ENCODE measurements at places on chromosomes 5 and 9.

- DNase-seq = no peak
Observed at GRCh38 chr5:109485030-109485429, 75.3 kb upstream of the PJA2 start.

DNA sequence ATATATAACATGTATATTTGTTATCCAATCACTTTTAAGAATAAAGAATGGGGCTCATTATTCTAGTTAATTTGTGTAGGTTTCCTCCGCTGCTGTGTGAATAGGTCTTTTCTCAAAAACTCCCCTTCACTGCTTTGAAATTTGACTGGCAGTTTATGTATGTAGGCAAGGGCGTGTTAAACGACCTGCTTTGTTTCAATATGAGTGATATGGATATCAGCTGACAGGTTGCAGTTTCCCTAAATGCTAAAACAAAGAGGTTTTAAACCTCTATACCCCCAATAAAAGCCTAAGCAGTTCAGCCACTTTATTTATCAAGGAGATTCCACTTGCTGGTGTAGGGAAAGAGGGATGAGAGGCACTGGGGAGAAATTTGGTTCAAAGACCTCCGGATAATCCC is 159.6 kb downstream of the TMEM167A start:
- DNase-seq = no peak

GRCh38 chr5:16260000-16260399 is 80.4 kb upstream of the MARCHF11 start:
- no peak for DNase-seq

DNA sequence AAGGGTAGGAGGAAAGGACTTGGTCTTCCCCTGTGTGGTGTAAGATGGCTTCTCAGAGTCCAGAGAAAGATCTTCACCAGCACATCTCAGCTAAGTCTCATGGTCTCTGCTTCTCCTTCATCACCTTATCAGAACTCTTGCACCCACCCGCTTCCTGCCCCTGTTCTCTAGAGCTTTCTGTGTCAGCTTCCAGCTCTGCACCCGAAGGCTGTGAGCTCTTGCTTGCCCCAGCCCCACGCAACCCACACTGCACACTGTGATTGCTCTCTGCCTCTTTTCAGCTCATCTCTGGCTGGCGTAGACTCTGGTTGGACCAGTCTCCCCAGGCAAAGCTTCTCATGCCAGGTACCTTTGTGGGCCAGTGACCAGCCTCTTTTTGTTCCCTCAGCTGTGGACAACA is 93.2 kb upstream of the RAPGEF1 start:
- DNase-seq = no peak

- DNase-seq = no peak
Observed at GRCh38 chr5:135055396-135055795, 21.4 kb upstream of the PITX1 start.

GRCh38 chr9:120480707-120481106 is 99.3 kb downstream of the CDK5RAP2 start:
- DNase-seq = no peak

- DNase-seq = no peak
Observed at GRCh38 chr5:1497242-1497777, 26.4 kb downstream of the LPCAT1 start.

DNA sequence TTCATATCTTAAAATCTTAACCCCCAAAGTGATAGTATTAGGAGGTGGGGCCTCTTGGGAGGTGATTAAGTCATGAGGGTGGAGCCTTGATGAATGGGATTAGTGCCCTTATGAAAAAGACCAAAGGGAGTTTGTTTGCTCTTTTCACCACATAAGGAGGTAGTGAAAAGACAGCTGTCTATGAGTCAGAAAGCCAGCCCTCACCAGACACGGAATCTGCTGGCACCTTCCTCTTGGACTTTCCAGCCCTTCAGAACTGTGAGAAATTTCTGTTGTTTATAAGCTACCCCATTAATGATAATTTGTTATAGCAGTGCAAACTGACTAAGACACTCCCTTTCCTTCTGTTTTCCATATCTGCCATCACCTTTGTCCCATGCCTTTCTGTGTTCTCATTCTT is 20.8 kb downstream of the IFNB1 start:
- no peak for DNase-seq

DNA sequence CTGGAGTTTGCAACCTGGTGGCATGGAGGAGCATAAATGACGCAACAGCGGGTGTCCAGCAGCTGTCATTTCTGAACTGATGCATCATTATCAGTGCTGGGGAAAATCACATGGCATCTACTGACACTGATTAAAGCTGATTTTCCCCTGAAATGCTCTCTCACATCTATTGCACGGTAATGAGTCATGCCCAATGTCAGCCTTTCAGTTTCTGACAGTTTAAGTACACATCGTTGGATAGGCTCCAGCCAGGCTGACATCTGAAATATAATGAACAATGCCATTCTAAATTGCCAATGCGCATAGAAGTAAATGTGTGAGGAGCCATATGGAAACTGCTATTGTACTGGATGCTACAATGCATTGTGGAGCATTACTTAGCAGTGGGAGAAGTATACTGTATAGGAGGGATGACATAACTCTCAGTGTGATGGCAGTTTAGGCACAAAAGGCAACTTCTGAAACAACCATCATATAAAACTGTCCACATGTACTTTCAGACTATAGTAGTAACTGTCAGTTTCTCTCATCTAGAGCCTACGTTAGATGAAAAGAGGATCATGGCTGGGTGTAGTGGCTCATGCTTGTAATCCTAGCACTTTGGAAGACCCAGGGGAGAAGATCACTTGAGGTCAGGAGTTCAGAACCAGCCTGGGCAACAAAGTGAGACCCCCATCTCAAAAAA is 389.3 kb upstream of the DMAC1 start:
- DNase-seq = no peak

GRCh38 chr5:35745660-35746059 is 111.0 kb upstream of the IL7R start:
- DNase-seq = no peak

GRCh38 chr5:176676361-176676824 is 29.1 kb downstream of the TSPAN17 start:
- DNase-seq = no peak

- DNase-seq = no peak
Observed at GRCh38 chr5:32526810-32527209, 58.5 kb upstream of the SUB1 start.

GRCh38 chr5:168120401-168121137 is 170.9 kb upstream of the WWC1 start:
- DNase-seq = no peak

DNA sequence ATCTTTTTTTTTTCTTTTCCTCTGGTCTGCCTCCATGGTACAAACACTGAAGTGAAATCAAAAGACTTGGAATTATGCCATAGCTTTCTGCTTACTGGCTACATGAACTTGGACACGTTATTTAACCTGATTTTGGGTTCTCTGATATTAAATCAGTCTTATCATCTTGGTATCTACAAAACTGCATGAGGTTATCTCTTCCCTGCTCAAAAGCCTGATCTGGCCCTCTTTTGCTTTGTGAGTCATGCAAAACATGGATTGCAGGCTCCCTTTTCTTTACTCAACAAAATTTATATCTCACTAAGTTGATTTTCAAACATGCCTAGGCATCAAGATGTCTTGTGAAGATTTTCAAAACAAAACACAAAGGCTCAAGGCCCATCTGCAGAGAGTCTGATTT is 45.9 kb upstream of the FST start:
- DNase-seq = no peak

DNA sequence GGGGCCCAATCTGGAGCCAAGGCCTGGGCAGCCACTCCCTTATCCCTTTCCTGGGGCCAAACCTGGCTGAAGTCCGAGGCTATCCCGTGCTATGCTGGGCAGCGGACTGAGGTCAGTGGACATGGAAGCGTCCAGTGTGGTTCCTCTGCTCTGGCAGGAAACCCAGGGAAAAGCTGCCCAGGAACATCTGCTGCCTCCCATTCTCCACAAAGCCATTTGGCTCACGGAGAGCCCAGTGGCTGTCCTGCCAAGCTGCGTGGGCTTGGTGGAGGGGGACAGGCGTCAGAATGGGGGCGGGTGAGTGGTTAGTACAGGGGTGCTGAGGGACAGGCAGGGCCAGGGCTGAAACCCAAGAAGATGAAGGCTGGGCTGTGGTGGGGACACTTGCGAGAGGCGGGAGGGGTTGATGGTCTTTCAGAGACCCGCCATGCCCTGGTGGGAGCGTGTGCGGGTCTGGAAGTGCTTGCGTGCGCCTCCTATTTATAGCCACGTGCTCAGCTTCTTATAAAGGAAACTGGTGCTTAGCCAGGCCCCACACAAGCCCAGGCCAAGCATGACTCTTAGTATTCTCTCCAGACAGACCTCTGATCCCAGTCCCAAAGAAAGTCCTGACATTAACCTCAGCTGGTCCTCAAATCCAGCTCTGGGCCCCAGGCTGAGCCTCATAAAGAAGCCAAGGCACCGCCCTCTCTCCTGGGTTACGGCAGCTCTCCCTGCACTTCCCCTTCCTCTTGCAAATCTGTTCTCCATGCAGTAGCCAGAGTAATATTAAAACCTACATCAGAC is 9.4 kb upstream of the SLC6A7 start:
- peak; percentile 90 for DNase-seq

DNA sequence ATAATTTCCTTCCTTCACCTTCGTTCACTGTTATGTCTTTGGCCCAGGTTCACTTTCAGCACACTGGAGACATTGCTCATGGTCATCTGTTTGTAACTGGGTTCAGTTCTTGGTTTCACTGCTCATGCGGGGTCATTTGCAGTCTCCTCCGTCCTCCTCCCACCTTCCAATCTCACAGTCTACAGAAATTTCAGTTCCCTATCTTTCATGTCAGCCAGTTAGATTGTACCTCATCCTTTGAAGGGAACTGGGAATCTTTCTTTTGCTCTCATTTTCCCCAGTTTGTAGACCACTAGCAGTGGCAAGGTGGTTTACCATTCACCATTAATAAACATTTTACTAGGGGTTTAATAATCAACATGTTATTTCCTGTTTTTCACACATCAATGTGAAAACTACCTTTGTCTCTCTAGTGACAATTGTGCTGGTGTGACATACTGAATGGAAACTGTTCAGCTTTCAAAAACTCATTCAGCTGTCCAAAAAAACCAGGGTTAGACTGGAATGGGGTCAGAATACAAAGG is 100.9 kb upstream of the IL6ST start:
- no peak for DNase-seq

DNA sequence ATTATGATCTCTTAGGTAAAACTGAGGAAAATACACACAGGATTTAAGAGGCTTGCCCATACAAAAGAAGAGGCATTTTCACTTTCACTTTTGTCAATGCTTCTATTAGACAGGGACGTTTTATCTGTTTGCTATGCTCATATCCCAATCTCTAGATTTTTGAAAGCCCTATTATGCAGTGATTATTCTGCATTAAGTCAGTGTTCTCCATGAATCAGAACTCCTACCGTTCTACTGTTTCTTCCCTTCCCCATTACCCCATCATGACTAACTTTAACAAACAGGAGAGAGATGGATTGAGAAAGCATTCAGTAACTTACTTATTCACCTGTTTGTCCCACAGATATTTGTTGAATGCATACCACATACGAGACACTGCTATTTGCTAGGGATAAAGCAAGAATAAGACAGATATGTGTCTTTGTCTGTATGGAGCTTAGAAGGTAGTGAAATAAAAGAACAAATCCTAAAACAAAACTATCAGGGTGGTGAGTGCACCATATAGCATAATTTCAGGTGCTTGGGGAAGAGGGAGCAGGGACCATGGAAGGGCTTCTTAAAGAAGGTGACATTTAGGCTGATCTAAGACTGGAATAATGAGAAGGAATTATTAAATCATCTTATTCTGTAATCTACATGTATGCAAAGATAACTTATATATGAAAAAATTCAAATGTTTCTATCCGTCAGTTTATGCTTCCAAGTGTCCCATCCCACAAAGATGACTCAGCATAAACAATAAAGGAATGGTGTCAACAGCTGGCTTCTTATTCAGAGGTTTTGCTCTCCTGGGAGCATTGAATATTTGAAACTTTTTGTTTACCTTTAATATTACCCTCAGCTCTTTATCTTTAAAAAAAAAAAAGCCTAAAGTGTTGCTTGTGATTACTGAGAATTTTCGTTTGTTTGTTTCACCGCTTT is 328.1 kb downstream of the HINT1 start:
- no peak for DNase-seq

- no peak for DNase-seq
Observed at GRCh38 chr9:37564916-37565315, 11.3 kb downstream of the FBXO10 start.

DNA sequence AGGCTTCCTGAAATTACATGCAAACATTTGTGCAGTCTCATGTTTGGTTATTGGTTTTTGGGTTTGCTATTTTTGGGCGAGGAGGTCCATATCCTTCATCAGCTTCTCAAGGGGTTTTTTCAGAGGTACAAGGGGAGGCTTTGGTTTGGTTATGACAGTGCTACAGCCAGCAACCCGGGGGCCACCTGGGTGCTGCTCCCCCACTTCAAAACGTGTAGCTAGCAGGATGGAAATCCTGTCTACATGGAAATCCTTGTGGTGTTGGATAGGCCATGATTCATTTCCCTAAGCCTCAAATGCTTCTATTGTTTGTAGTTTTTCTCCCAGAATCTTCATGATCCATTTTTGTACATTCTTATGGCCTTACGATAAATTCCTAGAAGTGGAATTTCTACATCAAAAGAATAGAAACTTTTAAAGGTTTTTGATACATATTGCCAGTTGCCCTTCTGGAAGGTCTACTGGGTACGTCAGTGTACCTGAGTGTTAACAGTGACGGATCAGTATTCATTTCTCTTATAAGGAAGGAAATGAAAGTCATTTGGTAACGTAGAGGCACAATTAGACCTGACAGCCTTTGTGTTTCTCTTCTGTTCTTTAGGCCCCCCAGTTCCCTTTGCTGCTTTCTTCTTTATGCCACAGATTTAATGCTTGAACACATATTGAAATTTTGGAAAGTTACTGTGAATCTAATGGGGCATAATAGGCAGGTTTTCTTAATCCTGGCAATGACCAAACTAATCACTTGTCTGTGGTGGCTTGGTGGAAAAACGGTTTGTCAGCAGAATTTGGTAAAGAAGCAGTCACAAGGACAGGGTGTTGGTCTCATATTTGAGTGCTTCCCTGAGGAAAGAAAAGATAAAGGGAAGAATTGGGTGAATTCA is 69.7 kb upstream of the ABL1 start:
- DNase-seq = no peak

DNA sequence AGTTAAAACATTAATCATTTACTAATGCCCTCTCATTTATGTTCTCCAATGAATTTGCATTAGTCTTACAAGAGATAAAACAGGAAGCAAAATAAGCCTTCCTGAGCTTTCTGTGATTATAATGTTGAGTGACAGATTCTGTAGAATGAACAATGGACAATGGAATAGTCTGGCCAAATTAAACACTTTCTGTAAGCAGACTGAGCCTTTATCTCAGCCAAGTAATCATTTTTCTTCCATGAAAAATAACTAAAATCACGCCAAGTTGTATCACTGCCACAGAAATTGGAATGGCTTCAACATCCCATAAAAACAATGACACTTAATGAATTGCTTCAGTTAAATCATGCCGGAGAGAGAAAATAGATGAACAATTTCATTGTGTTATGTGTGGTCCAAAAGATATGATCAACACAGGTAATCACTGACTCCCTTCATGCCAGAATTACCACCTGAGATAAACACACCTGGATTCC is 63.0 kb downstream of the TSSK1B start:
- DNase-seq = no peak

DNA sequence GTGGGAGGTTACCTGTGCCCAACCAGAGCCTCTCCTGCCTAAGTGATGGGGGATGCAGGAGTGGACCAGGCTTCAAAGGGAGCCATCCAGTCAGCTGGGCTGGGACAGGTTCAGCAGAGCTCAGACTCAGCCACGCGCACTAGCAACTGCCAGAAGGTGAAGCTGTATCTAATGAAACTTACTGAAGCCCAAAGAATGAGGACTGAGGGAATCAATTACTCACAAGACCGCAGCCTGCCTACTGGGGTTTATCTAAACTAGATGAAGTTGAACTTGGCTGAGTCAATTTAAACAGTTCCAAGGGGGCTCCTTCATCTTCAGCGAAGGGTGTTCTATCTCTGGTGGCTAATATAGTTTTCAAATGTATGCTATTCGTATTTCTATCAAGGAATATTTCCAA is 11.4 kb downstream of the HAND1 start:
- no peak for DNase-seq
